ENCODE measurements at places on chromosomes 3 and 15. TPM values are rescaled to one million over a fixed set of nuclear protein-coding genes. Genes with fewer than 3 reads are reported as not detected.
A peak's percentile ranks its signal among the peaks of the same experiment; 100 is the strongest.

GRCh38 chr15:29233566-29233965, 36.1 kb downstream of the NSMCE3 start:
- H3K36me3 ChIP-seq: no peaks in the 10 kb centered on the region
- no peaks in the 10 kb centered on the region for H3K4me1 ChIP-seq
- H3K27ac ChIP-seq: no peak overlapping the region
- H3K4me3 ChIP-seq: no peak overlapping the region
- DNase-seq: peak; percentile 12
- no peaks in the 10 kb centered on the region for H3K27me3 ChIP-seq

DNA sequence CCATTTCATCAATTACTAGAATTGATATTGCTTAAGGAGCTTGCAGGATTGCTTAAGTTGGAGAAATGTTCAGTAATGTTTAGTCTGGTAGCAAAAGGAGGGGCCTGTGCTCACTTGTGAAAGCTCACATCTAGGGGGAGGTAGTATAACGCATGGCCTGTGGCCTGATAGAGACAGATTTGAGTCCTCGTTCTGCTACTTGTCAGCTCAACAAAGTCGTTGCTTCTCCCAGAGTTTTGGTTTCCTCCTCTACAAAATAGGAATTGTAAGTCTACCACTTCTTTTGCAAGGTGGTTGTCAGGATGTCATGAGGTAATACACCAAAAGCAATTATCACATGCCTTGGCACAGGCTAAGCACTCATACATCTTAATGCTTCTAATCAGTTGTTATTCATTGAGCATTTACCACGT, 1.3 kb downstream of the ST3GAL6 start:
- H3K36me3 ChIP-seq: no peaks in the 10 kb centered on the region
- H3K27ac ChIP-seq: no peak overlapping the region
- DNase-seq: no peak
- H3K4me1 ChIP-seq: peaks cover 4% of the 10 kb centered on the region
- no peak overlapping the region for H3K4me3 ChIP-seq

The CHRNA7 gene
- total RNA-seq: not detected

DNA sequence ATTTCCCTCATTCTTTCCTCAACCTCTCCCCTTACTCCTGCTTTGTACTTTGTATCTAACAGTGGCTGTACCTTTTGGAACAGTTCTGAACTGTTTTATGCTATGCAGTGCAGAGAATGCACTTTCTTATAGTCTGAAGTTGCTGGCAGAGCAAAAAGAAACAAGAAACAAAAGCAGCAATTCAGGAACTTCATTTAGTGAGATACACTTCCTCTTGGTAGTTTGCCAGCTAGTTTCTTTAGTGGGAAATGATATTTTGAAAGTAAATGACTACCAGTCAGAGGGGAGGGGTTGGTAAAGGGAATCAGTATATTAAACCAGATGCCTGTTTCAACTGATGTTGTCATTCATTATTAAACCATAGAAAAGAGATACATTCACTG, 55.0 kb upstream of the CHD2 start:
- no peak overlapping the region for H3K4me3 ChIP-seq
- H3K4me1 ChIP-seq: peaks cover 18% of the 10 kb centered on the region
- H3K27ac ChIP-seq: no peak overlapping the region
- peak; percentile 58 for DNase-seq
- H3K27me3 ChIP-seq: no peaks in the 10 kb centered on the region

The TP53BP1 gene
- 64.5 TPM for total RNA-seq

DNA sequence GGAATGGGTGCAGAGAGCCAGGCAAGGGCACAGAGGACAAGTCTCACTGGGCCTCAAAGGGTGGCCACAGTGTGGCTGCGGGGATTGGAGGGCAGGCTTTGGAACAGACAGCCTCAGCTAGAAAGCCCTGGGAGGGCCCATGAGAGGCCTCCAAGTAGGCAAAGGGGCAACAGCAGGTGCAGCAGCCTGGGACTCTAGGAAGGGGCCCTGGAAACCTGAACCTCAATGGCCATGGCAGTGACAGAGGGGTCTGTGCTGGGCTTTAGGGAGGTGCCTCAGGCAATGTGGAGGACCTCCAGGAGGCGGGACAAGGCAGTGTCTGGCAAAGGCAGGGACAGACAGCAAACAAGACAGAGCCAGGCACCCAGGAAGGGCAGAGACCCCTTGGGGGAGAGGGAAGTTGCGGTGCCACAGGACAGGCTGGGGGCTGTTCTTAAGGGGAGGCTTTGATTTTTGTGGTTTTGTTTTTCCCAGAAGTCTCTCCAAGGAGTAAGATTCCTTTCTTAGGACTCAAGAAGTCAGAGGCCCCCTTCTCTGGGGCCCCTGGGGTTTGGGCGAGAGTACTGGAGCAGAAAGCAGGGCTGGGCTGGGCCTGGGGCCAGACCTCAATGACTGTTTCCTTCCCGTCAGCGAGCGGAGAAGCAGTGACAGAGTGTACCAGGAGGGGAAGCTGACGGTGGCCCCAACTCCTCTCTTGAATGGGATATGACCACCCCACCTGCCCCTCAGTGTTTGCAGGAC, 9.7 kb downstream of the STOML1 start:
- peaks cover 38% of the 10 kb centered on the region for H3K4me1 ChIP-seq
- H3K27me3 ChIP-seq: no peaks in the 10 kb centered on the region
- H3K36me3 ChIP-seq: no peaks in the 10 kb centered on the region
- DNase-seq: peak; percentile 91
- H3K4me3 ChIP-seq: no peak overlapping the region
- H3K27ac ChIP-seq: peak overlapping the region; percentile 92

GRCh38 chr3:71251156-71251775, 332.3 kb downstream of the FOXP1 start:
- peak; percentile 98 for DNase-seq
- H3K36me3 ChIP-seq: no peaks in the 10 kb centered on the region
- peak overlapping the region; percentile 86 for H3K27ac ChIP-seq
- no peaks in the 10 kb centered on the region for H3K27me3 ChIP-seq
- peak overlapping the region; percentile 24 for H3K4me3 ChIP-seq

DNA sequence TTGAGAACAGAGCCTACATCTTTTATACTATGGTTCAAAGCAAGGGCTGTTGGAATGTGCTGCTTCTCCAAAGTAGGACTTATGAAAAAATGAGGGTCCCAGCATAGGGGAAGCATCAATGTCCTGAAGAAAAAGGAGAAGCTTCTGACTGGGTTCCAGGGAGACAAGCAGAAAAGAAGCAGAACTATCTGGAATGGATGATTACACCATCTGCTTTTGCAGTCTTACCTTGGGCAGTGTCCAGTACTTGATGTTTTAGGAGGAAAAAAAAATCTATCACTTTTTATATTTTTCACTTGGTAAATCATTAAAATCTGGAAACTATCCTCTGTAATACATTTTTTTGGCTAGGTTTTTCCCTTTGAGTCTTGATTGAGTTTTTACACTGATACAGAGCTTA, 57.9 kb upstream of the DPH6 start:
- no peak overlapping the region for H3K4me3 ChIP-seq
- H3K36me3 ChIP-seq: no peaks in the 10 kb centered on the region
- H3K27ac ChIP-seq: no peak overlapping the region

- DNase-seq: no peak
- H3K4me3 ChIP-seq: no peak overlapping the region
- no peaks in the 10 kb centered on the region for H3K4me1 ChIP-seq
- no peak overlapping the region for H3K27ac ChIP-seq
These were observed 176.5 kb upstream of the LYSMD4 start for GRCh38 chr15:99909592-99910295.

The CERS3 gene
- not detected for total RNA-seq

The SLC24A5 gene
- total RNA-seq: not detected

DNA sequence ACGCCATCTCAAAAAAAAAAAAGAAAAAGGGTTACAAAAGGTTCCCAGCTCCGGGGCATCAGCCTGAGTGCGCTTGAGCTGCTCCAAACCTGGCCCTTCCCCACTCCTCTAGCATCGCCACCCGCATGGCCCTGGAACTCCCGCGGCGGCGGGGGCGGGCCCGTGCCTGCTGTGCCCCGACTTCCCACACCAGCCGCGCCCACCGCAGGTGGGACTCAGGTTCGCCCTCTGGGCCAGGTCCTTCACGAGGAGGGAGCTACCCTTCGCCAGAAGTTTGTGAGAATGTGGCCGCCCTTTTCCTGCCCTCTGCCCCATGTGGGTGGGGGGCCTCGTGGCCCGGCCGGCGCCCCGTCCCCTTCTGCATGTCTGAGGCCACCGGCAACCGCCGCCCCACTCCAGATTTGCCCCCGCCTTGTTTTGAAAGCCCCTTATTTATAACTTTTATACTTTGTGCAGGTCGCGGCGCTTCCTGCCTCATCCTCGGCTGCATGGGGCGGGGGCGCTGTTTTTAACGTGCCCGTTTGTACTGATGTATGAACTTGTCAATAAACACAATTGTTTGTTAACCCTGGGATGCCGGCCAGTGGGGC, 507 bp upstream of the JMJD7 start:
- H3K4me3 ChIP-seq: peak overlapping the region; percentile 52
- no peaks in the 10 kb centered on the region for H3K27me3 ChIP-seq
- no peak overlapping the region for H3K27ac ChIP-seq

- H3K4me1 ChIP-seq: peaks cover 6% of the 10 kb centered on the region
- DNase-seq: peak; percentile 91
- H3K4me3 ChIP-seq: peak overlapping the region; percentile 68
- no peaks in the 10 kb centered on the region for H3K27me3 ChIP-seq
- H3K27ac ChIP-seq: peak overlapping the region; percentile 94
These were observed 26.5 kb downstream of the ATRIP start for GRCh38 chr3:48472923-48473616.

The THBS1 gene
- total RNA-seq: 3,217 TPM

- no peak overlapping the region for H3K4me3 ChIP-seq
- DNase-seq: no peak
- no peaks in the 10 kb centered on the region for H3K36me3 ChIP-seq
- H3K27me3 ChIP-seq: no peaks in the 10 kb centered on the region
- no peaks in the 10 kb centered on the region for H3K4me1 ChIP-seq
These were observed 151.7 kb downstream of the C3orf38 start for GRCh38 chr3:88301273-88301995.

The FGD5 gene
- total RNA-seq: not detected

DNA sequence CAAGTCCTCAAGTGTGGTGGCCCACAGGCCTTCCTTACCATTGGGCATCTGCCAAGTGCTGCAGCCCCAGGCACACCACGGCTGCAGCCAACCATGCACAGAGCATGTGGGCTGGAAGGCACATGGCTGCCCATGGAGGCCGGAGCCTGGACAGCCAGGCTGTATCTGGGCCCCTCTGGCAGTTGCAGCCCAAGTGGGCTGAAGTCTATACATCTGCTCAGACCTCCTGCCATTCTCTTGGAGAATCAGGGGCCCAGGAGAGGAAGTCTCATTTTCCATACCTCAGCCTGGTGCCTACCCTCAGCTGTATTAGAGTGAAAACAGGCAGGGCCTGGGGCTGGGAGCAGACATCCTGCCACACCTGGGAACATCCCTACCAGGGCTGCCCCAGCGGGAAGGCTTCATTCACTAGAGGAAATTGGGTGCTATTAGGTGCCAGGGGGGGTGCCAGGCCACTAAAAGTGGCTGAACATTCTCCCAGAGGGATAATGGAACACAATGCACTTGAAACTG, 48.0 kb upstream of the SLCO2A1 start:
- H3K4me1 ChIP-seq: peaks cover 5% of the 10 kb centered on the region
- H3K36me3 ChIP-seq: no peaks in the 10 kb centered on the region
- no peak for DNase-seq
- no peak overlapping the region for H3K27ac ChIP-seq

GRCh38 chr3:179074656-179075055, 3.0 kb upstream of the ZMAT3 start:
- H3K27ac ChIP-seq: no peak overlapping the region
- DNase-seq: no peak
- H3K4me3 ChIP-seq: no peak overlapping the region
- peaks cover 2% of the 10 kb centered on the region for H3K4me1 ChIP-seq

The EEFSEC gene
- 4.5 TPM for total RNA-seq

DNA sequence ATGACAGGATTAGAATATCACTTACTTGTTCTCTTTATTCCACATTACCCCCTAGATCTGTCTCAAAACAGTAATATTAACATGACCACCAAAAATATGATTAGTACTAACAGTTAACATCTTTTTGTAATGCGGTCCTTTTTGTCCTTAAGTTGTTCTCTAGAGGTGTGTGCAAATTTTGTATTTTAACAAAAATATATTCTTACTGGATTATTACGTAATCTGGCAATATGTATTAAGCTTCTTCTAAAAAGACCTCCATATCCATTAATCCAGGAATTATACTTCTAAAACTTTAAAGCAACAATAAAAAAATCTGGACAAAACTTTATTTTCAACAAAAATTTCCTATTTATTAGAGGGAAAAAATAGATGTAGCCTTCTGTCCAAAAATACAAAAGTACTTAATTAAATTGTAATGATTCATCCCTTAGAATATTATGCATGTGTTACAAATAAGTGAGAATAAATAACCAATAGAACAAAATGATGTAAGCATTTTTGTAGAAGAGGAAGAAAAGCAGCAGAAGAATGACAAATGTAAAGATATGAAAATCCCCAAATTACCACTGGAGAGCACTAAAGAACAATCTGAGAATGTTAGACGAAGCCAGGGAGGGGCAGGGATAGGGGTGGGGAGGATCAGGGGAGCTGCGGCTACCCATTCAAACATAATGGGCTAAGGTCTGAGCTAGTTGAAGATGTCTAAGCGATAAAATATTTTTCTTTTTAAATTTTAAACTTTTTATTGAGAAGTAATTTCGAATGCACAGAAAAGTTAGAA, 945.6 kb downstream of the MCTP2 start:
- H3K36me3 ChIP-seq: no peaks in the 10 kb centered on the region
- no peaks in the 10 kb centered on the region for H3K27me3 ChIP-seq
- H3K4me3 ChIP-seq: no peak overlapping the region
- no peaks in the 10 kb centered on the region for H3K4me1 ChIP-seq

DNA sequence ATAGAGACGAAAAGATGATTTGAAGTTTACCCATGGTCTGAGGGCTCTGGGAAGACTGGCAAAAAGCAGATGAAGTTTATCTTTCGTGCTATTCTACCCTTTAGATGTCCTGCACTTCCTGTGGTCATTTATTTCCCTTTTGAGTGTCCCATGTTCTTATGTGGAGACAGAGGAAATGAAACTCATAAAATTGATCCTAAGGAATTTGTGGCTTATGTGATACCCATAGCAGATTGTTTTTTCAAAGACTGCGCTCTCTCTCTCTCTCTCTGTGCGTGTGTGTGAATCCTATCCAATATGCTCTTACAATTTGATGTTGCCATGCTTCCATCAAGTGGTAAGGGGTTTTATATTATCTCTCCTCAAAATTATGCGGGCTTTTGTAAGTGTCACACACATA, 607.5 kb upstream of the DPPA4 start:
- H3K4me1 ChIP-seq: no peaks in the 10 kb centered on the region
- no peak overlapping the region for H3K27ac ChIP-seq
- H3K4me3 ChIP-seq: no peak overlapping the region
- DNase-seq: no peak
- no peaks in the 10 kb centered on the region for H3K27me3 ChIP-seq

DNA sequence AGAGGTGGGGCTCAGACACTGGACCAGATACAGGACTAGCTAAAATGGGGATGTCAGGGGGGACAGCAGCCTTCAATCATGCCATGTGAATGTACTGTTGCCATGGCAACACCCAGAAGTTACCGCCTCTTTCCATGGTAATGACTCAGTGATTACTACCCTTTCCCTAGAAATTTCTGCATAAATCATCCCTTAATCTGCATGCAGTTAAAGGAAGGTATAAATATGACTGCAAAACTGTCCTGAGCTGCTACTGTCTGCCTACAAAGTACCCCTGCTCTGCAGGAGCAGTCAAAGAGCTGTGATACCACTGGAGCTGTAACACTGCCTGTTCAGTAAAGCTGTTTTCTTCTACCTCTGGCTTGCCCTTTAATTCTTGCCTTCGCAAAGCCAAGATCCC, 168.2 kb downstream of the PEAK1 start:
- DNase-seq: peak; percentile 49
- no peak overlapping the region for H3K27ac ChIP-seq
- no peaks in the 10 kb centered on the region for H3K27me3 ChIP-seq
